Activated T-helper 1 cell treated with anti-CD3 and anti-CD28 coated beads, Interleukin-2, amount 50 U/mL, for 16 hours (primary cell): ENCODE measurements at places on chromosomes 5 and 9.
A peak's percentile ranks its signal among the peaks of the same experiment; 100 is the strongest.

- no peak for DNase-seq
These were observed 1710.1 kb upstream of the CDH9 start for GRCh38 chr5:28748446-28748845.

- DNase-seq = no peak
These were observed 178.5 kb upstream of the MSX2 start for GRCh38 chr5:174545926-174546325.

GRCh38 chr9:136470792-136471469 is 11.9 kb downstream of the SEC16A start:
- DNase-seq = no peak

- no peak for DNase-seq
These were observed 31.7 kb upstream of the CDKN2B start for GRCh38 chr9:22040760-22041159.

- DNase-seq = no peak
These were observed 52.2 kb downstream of the PTCD2 start for GRCh38 chr5:72372331-72372730.

DNA sequence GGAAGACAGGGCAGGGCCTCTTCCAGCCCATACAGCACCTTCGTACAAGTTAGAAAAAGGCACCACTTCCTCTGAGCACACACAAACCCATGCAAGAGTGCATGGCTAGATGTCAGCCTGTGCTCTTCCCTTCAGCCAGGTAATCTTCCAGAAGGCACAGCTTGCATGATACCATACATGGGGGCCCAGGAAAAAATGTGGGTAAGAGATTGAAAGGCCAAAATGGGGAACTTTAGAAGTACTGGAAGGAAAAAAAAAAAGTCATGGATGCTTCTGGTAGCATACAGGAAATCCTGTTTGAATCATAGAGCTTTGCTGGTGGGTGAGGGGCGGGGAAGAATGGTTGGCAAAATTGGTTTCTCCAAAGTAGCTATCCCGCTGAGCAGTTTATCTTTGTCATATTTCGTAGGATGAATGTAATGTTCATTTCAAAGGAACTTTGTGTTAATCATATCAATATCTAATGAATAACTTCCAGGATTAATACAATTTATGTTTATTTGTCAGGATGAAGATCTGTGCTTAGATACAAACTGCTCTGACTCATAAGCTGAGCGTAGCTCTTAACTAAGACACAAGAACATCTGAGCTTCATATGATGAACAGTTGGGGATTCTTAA is 78.2 kb upstream of the MAP3K1 start:
- DNase-seq = no peak

- DNase-seq = no peak
These were observed 710.8 kb upstream of the GRAMD2B start for GRCh38 chr5:125712397-125712796.

- DNase-seq = no peak
These were observed 27.3 kb upstream of the MATR3 start for GRCh38 chr5:139266236-139266635.

DNA sequence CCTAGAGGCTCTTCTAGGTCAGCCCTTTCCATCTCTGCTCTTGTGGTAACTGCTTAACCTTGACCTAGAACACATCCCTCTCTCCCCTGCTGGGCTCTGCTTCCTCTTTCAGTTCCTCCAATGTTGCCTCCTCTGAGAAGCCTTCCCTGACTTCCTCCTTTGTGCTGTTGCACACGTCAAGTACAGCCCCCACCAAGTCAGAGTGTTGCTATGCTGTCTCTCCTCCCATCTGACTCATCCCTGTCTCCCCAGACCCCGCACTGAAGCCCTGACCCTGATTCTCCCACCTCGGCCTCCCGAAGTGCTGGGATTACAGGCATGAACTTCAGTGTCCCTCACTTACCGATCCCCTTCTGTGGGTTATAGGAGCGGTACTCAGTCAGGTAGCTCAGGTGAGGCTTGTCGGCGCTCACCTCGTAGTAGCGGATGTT is 10.4 kb upstream of the TRIM14 start:
- DNase-seq = no peak

- DNase-seq = no peak
These were observed 86.5 kb downstream of the HCN1 start for GRCh38 chr5:45609661-45610060.

DNA sequence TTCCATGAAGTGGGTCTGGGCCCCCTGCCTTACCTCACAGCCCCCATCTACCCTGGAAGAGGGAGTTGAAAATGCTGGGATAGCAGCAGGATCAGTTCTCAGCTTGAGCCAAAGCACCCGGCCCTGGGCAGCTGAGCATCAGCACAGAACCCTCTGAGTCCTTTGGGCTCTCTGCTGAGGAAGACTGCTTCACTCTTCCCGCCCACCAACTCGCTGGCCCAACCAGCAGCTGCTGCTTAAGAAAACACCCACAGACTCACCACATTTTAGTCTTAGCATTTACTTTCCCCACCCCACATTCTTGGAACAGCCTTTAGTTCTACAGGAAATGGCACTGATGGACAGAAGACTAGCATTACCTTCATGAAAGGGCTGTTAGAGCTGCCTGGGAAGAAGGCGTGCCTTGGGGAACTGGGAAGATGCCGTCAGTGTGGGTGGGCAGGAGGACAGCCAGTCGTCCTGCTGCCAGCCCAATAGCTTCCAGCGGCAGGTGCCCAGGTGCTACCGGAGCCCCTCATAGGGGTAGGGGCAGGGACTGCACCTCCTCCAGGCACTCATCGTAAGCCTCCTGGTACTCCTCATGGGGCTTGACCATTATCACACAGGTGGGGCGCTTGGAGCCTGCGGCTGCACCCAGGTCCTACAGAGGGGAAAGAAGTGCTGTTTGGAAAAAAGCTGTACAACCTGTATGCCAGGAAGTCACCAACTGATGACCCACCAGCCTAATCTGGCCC is 4.3 kb downstream of the NHP2 start:
- DNase-seq = no peak

- no peak for DNase-seq
These were observed 11.9 kb downstream of the LCN1 start for GRCh38 chr9:135533113-135533512.

GRCh38 chr5:154237946-154238345 is 47.4 kb downstream of the GALNT10 start:
- no peak for DNase-seq

- DNase-seq = no peak
These were observed 13.2 kb upstream of the LRRC14B start for GRCh38 chr5:178110-178509.

- no peak for DNase-seq
These were observed 587 bp downstream of the MIER3 start for GRCh38 chr5:56951126-56951945.

DNA sequence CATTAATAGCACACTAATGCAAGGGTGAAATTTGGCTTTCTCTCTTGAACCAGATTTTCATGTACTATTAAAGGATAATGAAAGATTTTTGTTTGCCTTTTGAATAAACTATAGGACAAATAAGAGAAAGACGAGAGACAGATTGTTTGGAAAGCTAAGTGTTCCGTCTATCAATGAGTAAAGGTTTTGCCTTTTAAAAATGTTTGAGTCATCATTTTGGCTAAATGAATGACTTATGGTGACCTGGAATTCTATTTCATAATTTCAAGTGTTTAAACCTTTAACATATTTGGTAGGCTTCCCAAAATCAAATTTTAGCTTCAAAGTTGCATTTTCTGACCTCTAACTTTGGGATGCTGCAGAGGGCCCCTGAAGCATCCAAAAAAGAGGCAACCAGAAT is 145.2 kb downstream of the SLC25A46 start:
- DNase-seq = no peak

- no peak for DNase-seq
These were observed 32.2 kb downstream of the EXD3 start for GRCh38 chr9:137390553-137391410.

GRCh38 chr9:93231121-93231694 is 47.3 kb downstream of the WNK2 start:
- DNase-seq = no peak

GRCh38 chr9:117414220-117414905 is 494 bp downstream of the ASTN2 start:
- no peak for DNase-seq

DNA sequence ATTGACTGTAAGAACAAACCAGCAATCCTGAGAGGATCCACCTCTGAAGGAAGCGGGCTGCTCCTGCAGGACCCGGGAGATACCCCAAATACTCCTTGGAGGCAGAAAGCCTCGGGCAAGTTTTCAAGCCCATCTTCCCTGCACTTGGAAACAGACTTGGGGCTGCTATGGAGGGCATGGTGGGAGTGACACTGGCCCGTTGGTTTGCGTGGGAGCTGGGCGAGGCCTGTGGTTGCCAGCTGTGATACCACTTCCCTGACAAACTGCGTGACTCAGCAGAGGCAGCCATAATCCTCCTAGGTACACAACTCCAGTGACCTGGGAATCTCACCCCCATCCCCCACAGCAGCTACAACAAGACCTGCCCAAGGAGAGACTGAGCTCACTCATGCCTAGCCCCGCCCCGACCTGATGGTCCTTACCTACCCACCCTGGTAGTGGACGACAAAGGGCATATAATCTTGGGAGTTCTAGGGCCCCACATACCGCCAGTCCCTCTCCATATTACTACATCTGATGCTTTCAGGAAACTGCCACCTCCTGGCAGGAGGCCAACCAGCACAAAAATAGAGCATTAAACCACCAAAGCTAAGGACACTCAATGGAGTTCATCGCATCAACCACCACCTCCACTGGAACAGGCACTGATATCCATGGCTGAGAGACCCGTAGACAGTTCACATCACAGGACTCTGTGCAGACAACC is 38.1 kb upstream of the VLDLR start:
- no peak for DNase-seq

- no peak for DNase-seq
These were observed 3.5 kb upstream of the CNTFR start for GRCh38 chr9:34592895-34593601.

- no peak for DNase-seq
These were observed 49.6 kb upstream of the SIMC1 start for GRCh38 chr5:176188506-176189193.

- DNase-seq = peak; percentile 68
These were observed 830 bp downstream of the TRAF1 start for GRCh38 chr9:120925535-120926396.

- no peak for DNase-seq
These were observed 30.5 kb downstream of the SLC9A3 start for GRCh38 chr5:493758-494157.
